C1 segment of cervical spinal cord (tissue), 14 donors: ENCODE measurements at places on chromosomes 1 and 21.

DNA sequence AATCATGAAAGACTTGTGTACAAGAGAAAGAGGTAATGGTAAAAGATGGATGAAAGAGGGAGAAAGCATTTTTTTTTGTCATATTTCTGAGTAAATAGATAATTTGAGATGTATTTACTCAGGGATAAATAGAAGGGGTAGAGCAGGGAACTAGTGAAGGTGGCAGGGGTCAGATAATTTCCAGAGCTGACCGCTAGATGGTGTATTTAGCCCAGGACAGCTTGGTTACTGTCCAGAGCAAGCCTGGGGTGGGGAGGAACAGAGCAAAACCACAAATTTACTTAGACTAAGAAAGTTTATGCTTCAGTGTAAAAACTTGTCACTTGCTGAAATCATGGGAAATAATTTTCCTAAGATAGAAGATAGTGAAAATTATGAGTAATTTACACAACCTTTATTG is 91.5 kb downstream of the XCL2 start:
- DNase-seq, result no peak

DNA sequence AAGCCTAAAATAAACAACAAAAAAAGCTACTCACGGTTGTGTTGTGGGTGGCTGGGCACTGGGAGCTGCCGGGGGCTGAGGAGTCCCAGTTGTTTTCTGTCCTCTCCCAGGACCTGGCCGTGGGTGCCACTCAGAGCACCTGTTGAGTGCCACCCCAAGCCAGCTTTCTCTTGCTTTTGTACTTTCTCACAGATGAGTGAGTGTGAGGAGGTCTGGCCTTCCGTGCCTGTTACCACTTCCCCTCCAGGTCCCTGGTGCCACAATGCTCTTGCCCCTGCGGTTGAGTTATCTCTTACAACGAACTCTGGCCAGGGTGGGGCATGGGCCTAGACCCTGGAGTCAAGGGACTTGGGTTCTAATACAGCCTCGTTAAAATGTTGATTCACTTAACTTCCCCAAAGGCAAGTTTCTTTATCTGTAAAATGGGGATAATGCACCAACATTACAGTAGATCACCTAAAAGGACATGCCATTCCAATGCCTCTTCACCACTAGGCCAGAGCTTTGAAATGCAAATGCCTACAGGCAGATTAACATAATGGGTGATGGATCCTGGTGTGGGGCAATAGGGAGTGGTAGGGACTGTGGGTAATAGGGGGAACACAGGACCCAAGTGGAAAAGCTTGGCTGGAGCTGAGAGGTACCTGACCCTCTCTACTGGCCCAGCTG is at the start of gene CNR2:
Gene CNR2, minus strand, starts transcription at position 151 of the 669 bp plus-strand sequence. CDS start 37,745 bp downstream, outside the sequence.
- no peak for DNase-seq

DNA sequence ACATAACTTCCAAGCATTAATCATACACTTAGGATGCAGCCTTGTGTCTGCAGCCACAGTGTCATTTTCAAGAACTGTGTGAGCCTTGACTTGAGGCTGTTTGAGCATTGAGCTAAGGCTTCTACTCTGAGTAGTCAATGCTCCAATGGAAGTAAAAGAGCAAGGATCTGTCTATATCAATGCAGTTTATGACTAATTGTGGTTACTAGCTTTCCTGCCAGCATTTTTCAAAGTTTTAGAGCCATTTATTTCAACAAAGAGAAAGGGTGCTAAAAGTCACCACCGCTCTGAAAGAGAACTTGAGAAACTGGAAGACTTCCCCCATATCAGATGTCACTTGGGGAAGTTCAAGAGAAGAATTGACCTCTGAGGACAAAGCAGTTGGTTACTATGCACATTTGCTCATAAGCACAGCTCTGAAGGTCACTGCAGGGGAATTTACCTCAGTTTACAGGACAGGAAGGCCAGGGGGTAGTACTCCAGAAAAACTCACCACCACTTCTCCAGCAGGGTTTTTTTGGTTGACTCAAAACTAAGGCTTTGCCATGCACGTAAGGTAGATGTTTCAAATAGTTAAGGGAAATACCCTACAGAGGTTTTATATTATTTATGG is 24.5 kb upstream of the RGS1 start:
- no peak for DNase-seq

DNA sequence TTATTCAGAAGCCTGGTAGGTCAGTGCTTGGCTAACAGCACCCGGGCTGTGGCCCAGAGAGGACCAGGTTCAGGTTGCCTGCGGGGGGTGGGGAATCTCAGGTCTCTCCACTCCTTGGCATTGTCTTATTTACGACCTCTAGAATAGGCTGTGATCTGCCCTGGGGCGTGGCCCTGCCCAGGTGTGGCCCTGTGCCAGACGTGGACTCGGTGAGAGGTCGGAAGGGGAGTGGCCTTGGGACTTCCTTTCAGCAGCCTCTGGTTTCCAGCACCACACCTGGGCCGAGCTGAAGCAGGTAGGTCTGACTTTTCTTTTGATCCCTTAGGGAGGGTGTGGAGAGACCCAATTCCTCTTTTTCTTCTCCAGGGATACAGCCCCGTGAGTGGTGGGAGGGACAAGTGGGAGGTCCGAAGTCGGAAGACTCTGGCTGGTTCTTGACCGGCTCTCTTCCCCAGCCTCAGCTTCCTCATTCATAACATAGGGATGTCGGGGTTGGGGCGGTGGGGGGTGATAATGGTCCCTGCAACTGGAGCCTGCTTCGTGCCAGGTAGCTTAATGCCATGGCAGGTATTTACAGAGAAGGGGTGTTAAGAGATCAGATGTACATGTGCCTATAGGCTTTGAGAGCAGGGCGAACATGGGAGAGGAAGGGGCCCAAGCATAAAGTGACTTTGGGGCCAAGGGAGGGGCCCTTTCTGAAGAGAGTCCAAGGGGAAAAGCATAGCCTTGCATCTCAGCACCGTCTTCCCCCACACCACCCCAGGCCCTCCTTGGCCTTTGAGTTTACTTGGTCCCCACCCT is 16.5 kb downstream of the ACOT11 start:
- DNase-seq, result no peak

- no peak for DNase-seq
Observed at GRCh38 chr1:33343539-33343938, 22.6 kb upstream of the A3GALT2 start.

DNA sequence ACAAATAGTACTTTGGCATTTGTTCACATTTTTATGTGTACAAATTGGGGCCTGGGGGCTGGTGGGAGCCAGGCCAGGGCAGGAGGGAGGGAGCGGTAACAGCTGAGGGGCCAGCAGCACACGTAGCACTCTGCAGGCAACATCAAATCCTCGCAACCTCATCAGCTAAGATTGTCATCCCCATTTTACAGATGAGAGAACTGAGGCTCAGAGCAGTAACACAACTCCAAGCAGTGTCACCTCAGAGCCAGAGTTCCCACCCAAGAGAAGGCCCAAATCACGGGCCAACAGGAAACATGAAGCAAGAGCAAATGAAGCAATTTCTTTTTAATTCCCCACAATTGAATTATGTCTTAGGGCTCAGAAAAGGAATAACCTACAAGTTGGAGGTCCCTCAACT is 14.1 kb downstream of the IFFO2 start:
- DNase-seq, result no peak

- DNase-seq, result no peak
Observed at GRCh38 chr1:29145739-29146437, 22.2 kb upstream of the TMEM200B start.

- no peak for DNase-seq
Observed at GRCh38 chr1:98103617-98104285, 182.9 kb upstream of the DPYD start.

DNA sequence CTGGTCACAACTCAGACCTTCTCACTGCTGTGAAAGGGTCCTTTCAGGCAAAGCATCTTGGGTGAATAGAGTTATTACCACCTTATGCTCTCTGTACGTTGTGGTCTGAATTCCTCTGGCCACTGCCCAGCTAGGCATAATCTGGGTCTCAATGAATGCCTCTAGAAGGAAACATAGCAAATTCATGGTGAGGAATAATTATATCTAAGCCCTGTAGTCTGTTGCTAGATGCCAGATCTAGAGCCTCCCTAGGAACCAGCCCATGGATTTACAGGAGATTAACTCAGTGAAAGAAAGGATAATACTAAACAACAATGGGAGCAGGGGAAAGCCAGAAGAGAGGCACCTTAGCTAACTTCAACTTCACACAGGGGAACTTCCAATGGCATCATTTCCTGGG is 2.4 kb upstream of the COL11A1 start:
- no peak for DNase-seq

DNA sequence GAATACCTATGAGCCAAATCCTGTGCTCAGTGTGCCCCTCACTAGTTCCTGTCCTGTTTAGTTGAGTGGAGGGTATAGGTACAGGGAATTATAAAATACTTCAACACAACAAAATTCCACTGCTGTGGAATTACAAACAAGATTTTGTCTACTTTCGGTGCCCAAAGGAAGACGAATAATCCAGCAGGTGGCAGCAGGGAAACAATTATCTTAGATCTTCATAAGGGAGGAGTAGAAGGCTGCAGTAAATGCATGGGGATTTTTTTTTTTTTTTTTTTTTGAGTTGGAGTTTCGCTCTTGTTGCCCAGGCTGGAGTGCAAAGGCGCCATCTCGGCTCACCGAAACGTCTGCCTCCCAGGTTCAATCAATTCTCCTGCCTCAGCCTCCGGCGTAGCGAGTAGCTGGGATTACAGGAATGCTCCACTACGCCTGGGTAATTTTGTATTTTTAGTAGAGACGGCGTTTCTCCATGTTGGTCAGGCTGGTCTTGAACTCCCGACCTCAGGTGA is 2.0 kb upstream of the PIP5K1A start:
- DNase-seq, result peak; percentile 9

- DNase-seq, result no peak
Observed at GRCh38 chr1:55233145-55233777, 18.1 kb upstream of the USP24 start.

GRCh38 chr1:2087766-2088165 is 37.6 kb downstream of the PRKCZ start:
- DNase-seq, result peak; percentile 70

DNA sequence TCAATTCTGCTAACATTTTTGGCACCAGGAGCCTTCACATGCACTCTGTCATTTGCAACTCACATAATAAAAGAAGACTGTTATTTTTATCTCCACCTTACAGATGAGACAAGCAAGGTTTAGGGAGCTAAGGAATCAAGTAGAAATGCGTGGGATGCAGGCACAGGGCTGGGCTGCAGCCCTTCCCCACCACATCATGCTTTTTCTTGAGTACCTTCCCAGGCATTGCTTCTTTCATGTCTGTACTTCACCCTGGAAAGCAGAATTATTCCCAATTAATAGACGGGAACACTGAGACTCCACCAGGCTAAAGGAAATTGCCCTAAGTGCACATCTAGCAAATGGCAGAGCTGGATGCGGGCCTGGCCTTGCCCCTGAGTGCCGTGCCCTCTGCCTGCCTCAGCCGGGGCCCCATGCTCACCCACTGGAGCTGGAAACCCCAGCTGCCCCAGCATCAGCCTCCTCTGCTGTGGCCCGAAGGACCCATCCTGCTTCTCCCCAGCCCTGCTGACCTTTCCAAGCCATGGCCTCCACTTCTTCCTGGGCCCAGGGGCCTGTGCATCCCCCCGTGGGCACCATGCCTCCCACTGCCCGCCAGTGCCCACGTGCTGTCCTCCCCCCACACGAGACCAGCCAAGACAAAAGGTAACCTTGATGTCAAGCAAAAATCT is 257.5 kb downstream of the TOMM20 start:
- no peak for DNase-seq

DNA sequence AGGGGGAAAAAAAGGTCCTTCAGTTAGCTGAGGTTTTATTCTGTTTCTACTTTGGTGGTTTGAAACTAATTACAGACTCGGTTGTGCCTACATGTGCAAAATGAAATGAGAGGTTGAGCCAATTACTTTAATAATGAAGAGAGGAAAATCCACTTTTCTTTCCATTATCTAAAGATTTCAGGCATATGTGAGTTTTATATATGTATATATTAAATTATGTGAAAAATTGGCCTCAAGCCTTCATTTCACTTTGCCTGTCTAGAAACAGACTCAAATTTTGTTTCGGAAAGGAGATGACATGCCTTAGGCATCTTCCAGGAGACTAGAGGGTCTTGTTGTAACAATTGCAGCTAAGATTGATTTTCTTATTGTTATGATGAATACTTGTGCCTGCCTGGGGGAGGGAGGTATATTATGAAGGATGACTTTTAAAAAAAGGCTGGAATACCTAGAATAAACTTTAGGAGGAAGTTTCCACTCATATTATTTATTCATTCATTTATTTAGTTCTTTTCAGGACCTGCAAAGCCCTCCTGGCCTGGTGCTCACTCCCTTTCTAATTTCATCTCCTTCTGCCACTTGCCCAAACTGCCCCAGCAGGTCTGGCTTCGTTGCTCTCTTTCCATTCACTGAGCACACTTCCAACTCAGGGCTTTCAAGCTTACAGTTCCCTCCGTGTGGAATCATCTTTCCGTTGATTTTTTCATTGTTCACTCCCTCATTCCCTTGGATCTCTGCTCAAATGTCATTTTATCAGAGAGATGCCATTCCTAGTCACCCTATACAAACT is 94.2 kb upstream of the HOOK1 start:
- no peak for DNase-seq

DNA sequence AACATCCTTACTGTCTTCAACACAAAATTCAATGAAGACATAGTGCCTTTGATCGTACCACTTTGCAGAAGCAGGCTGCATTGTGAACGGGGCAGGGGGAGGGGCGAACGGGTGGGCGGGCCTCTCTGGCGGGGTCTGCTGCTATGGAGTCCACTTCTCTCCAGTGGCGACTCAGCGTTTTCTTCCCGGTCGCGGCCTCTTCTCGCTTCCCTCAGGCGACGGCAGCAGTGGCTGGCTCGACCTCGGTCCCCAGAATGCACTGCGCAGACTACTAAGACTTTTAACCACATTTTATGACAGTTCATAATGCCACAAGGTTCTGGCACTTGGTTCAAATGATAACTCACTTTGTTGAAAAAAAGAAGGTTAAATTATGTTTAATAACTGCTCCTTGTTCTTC is 21.2 kb downstream of the GBP2 start:
- DNase-seq, result no peak

- DNase-seq, result no peak
Observed at GRCh38 chr1:119781434-119782210, 12.9 kb upstream of the HMGCS2 start.

DNA sequence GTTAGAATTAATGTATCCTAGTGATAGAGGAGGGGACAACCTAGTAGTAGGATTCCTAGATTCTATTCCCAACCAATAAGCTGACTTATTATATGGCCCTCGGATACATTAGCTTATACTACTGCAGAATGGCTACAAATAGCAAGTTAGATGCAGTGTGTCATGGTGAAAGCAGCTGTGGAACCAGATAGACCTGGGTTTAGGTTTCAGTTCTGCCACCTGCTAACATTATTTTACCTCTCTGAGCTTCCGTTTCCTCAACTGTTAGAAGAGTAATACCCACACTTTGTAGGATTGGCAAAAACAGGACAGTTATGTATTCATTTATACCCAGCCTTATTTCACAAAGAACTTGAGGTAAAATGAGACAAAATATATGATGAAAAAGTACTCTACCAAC is 21.6 kb upstream of the MAGOH start:
- DNase-seq, result no peak

- DNase-seq, result no peak
Observed at GRCh38 chr1:147568551-147568950, 27.2 kb downstream of the BCL9 start.
